ENCODE measurements at places on chromosomes 1 and 21.

DNA sequence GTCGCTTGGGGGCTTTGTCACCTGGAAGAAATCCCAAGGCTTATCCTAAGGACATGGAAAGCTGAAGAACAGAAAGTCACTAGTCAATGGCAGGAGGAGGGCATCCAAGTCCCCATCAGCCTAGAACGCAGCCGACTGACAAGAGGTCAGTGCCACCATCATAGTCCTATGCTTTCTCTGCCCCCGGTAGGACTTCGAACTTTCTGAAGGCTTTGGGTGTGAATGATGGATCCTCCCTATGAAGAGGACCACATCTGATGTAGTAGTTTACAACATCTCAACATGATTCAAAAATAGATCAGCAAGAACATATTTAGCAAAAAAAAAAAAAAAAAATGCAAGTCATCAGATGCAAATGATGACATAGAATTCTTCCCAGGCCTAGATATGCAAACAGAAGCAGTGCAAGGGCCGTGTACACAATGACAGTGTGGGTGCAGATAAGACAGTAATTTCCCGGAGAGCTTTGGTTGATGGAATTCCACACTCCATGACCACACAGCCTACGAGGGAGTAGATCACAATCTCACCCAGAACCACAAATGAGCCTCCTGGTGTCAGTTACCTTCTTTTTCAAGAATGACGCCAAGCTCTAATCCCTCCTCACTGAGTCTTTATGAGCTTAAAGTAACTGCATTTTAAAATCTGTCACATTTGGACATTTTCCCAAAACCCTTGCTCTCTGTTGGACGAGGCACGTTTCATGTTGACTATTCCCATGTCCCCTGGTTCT lies 88.2 kb downstream of the PSMG1 start:
- DNase-seq, result peak; percentile 91

DNA sequence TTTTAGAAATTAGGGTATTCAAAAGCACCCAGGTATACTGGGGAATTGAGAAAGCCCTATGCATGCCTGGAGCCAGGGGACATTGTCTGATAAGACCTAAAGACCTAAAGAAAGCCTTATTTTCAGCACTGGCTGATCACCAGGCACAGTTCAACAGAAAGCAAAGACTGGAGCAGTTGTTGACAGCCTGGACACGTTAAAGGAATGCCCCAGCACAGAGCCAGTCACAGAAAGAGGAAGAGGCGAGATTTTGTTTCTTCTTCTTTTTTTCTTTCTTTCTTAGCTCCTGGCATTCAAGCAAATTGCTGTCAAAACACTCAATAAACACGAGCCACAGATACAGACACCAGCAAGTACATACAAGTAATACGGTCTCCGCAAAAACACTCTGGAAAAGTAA lies 40.4 kb downstream of the RNF187 start:
- no peak for DNase-seq

- peak; percentile 79 for DNase-seq
Observed at GRCh38 chr1:119948342-119949214, 52.3 kb upstream of the ADAM30 start.

DNA sequence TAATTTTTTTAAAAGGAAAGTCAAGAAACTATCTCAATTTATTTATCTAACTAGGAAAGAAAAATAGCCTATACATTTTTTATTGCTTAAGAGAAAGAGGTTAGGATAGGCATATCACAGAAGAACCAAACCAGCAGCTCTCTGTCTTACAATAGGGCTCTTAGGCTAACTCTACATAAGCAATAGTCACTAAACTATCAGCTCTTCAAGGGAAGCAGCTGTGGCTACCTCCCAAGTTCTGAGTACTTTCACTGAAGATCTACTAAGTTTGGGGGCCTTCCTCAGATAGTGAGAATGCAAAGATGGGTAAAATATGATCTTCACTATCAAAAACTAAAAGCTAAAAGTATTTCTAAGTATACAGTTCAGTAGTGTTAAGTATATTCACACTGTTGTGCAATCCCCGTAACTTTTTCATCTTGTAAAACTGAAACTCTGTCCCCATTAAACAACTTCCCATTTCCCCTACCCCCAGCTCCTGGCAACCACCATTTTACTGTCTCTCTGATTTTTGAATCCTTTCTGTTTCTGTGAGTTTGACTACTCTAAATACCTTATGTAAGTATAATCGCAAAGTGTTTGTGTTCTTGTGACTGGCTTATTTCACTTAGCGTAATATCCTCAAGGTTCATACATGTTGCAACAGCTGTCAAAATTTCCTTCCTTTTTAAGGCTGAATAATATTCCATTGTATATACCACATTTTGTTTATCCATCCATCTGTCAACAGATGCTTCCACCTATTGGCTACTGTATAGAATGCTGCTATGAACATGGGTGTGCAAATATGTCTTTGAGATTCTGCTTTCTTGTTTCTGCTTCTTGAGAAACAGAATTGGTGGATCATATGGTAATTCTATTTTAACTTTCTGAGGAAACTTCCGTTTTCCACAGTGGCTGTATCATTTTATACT lies 73.3 kb downstream of the ACBD6 start:
- no peak for DNase-seq

GRCh38 chr1:211875541-211875940 lies 45.0 kb upstream of the LPGAT1 start:
- no peak for DNase-seq

DNA sequence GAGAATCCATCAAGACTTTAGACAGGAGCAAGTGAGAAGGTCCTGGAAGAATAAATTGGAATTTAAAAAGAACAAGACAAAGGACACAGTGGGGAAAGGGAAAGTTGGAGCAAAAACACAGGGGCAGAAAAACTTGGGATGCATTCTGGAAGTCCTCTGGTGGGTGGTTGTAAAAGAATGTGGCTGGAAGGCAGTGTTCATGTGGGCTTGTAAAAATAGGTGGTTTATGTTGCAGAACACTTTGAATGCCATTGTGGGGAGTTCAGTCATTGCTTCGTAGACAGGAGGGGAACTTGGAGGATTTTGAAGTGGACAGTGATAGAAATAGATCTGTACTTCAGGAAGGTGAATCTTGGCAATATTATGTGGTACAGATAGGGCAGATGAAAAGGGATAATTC lies 15.2 kb downstream of the KIF1B start:
- peak; percentile 30 for DNase-seq

DNA sequence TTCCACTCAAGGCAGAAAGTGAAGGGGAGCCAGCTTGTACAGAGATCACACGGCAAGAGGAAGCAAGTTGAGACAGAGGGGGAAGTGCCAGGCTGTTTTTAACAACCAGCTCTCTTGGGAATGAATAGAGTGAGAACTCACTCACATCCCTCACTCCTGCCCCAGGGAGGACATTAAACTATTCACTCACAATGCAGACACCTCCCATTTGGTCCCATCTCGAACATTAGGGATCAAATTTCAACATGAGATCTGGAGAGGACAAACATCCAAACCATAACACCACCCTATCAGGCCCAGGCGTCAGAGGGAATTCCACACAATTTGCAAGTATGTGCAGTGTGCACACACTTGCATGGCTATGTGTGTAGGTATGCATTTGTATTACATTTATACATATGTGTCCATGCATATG lies 62.7 kb downstream of the DMAP1 start:
- peak; percentile 36 for DNase-seq

DNA sequence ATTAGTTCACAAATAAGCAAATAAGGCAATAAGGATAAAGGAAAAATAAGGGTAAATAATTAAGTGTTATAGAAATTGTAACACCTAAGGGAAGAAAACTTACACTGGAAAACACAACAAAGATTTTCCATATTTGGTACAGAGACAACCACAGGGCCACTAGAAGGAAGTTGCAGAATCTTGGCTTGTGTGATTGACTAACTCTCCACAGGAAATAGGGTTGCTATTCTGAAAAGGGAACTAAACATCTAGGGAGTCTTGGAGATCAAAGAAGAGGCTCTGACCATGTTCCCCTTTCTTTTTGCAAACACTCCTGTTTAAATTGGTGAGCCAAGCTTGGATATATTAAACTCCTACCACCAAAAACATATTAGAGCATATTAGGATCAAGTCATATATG lies 59.1 kb downstream of the APCS start:
- DNase-seq, result no peak

GRCh38 chr1:45328680-45329079 lies 2.0 kb downstream of the HPDL start:
- no peak for DNase-seq

- no peak for DNase-seq
Observed at GRCh38 chr1:233005156-233005555, 54.7 kb downstream of the NTPCR start.

DNA sequence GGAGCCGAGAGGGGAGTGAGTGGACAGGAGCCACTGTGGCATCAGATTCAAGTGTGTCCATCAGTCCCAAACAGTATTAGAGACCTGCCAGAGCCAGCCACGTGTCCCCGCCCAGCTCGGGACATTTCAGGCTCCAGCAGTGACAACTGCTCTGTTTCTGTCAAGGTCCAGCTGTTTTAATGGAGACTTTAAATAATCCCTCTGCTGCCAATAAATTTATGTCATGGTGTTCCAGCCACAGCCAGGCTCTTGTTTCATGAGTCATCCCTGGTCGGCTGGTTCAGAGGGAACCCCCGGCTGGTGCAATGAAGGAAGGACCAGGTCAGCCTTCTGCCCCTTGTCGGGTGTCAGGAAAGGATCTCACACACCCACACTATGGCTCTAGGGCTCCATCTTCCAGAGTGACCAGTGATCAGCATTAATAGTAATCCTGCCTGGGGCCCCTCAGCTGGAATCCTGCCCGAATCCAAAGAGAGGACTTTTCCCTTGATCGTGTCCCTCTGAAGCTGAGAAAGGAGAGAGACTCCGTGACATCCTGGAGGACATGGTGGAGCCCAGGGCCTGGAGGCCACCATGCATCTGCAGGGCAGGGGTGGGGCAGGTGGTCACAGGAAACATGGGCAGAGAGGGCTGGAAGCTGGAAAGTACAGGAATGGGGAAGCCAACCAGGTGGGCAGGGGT lies 197.3 kb downstream of the MATN1 start:
- DNase-seq, result peak; percentile 80

DNA sequence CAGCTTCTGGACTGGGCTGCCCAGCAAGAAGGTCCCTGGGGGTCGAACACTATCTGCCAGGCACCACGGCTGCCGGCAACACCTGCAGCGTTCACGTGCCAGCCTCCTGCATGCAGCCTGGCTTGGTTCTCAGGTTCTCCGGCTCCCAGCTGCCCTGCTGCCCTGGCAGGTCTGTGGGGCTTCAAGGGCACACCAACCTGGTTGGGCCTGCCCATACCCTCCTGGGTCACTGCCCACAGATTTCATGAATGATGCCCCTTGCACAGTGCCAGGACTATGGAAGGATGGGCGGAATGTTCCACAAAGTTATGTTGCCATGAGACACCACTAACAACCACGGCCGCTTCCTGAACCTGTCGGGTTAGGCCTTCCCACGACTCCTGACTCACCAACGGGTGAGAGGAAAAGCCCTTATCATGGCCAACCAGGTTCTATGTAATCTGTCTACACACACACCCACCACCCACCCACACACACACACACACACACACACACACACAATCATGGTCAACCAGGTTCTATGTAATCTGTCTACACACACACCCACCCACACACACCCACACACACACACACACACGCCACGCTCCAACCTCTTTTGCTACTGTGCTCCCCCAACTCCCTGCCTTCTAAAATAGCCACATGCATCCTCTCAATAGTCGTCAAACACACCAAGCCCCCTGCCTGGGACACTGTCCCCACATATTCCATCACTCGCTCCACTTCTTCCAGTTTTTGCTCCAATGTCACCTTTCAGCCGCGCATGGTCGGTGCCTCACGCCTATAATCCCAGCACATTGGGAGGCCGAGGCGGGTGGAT lies 32.2 kb downstream of the HSPG2 start:
- DNase-seq, result peak; percentile 73

DNA sequence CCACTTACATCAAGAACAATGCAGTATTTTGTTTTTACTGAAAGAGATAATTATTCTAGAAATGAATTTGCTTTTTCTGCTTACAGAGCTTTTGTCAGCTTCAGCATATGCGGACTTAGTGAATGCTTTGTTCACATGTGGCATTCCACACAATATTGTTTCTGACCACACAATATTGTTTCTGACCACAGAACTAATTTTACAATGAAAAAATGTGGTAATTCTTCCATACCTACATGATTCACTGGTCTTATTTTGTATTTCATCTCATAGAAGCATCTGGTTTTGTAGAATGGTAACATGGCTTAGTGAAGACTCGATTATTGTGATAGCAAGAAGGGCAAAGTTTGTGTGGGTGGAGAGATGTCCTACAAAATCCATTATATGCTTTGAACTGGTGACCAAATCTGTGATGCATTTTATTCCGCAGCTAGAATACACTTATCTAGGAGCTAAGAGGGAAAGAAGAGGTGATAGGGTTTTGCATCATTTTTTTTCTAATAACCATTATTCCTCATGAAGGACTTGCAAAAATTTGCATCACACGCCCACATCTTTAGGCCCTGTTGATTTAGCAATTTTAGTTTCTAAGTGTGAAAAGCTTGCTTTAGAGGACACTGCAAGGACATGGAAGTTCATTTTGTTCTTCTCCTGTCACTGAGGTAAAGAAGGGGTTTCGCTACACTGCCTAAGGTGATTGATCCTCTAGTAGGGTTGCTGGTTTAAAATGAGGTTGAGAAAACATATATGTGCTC lies 75.3 kb downstream of the HLX start:
- DNase-seq, result peak; percentile 56

DNA sequence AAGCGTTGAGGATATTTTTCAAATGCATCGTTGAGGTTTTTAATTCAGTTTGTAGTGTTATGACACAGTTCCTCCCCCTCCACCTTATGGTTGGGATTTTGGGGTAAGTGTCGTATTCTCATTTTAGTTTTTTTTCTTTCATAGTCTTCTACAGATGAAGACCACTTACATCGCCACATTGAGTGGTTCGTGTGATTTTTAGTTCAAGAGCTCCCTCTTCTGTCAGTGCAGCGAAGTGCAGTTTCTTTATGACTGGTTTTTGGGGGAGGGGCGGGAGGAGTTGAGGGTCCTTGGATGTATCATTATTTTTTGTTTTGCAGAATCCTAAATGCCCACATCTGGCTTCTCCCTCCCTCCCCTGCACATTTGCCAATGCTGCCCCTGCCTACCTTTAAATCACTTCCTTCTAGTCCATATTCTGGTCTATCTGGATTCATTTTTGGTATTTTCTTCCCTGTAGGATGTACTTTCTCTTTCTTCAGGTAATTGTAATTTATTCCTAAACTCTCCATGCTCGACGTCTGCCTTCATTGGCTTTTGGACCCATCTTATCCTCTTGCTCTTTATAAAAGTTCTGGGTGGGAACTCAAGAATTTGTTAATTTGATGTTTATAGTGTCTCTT lies 433.1 kb downstream of the CAMTA1 start:
- DNase-seq, result peak; percentile 64

GRCh38 chr21:38989745-38990423 lies 184.2 kb downstream of the ETS2 start:
- DNase-seq, result peak; percentile 98

DNA sequence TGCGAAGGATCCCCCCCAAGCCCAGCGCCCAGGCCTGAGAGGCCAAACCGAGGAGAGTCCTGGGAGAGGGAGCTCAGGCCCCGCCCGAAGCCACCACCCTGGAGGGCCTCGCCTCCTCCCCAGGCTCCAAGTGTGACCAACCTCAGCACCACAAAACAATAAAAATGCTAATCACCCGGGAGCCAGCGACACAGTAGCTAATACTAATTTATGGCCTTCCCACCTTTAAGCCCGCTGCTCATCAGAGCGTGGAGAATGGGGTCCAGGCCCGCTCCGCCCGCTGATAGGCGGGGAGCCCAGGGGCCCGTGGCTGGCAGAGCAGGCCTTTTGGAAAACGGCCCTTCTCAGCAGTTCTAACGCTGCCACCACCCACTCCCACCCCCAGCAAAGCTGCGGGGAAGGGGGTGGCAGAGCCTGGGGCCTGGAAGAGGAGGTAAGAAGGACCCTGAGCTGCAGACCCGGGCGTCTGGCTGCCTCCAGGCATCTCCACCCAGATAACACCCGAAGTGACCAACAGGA lies 20.4 kb upstream of the TAS1R2 start:
- DNase-seq, result no peak
